ENCODE measurements at places on chromosomes 1 and 21. TPM values are rescaled to one million over a fixed set of nuclear protein-coding genes. Genes with fewer than 3 reads are reported as not detected.

DNA sequence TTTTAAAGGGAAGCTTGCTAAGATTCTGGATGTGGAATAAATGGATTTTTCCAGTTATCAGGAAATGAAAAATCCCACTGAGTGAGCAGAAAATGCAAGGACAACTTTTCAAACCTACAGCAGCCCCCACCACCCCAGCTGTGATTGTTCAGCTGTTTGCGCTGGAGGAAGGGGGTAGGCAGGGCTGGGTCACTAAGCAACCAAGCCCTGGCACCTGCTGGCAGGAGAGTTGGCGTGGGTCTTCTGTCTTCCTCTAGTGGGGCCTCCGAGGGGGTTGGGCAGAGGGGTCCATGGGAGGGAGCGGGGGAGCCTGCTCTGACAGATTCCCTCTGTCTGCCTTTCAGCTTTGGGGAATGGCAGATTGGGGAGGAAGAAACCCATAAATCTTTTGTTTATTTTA lies 45.3 kb downstream of the EIF2D start:
- H3K36me3 ChIP-seq = peaks cover 88% of the 10 kb centered on the region
- peak overlapping the region; percentile 98 for H3K4me3 ChIP-seq
- DNase-seq = no peak
- H3K4me1 ChIP-seq = peaks cover 96% of the 10 kb centered on the region

DNA sequence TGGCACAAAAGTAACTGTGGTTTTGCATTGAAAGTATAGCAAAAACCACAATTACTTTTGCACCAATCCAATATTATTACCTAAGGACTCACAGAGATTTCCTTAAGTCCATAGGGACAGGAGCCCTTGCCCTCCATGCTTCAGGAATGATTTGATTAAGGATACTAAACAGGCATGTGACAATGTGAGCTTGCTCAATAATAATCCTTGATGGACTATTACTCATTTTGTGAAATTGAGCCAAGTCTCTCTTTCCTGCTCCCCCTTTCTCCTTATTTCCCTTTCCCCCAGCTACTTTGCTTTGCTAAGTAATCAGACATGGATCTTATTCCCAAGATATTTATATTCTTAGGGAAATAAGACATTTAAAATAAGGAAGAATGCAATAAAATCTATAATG lies 21.6 kb upstream of the RGL1 start:
- H3K36me3 ChIP-seq = no peaks in the 10 kb centered on the region
- H3K27me3 ChIP-seq = no peaks in the 10 kb centered on the region
- no peaks in the 10 kb centered on the region for H3K4me1 ChIP-seq
- no peak overlapping the region for H3K27ac ChIP-seq

DNA sequence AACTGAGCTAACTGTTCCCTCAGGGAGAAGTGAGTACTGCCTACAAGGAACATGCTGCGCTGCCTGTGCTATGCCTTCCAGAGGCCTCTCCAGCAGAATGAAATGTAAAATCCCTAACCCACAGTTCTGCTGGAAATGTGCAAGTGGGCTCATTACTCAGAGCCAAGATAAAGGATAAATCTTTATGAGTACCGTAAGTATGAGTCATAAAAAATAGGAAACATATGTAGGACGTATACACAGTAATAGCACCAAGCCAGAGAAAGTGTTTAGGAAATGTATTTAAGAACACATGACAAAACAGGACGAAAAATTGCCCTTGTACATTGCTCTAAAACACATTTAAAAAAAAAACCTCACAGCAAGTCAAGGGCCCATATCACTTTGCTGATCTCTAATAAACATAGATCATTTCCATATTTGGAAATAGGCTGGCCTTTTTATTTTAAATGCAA lies 104.6 kb downstream of the TGFBR3 start:
- no peak overlapping the region for H3K4me3 ChIP-seq
- H3K36me3 ChIP-seq = peaks cover 15% of the 10 kb centered on the region
- peaks cover 3% of the 10 kb centered on the region for H3K27me3 ChIP-seq
- H3K27ac ChIP-seq = no peak overlapping the region
- DNase-seq = no peak

GRCh38 chr1:184513966-184514365 lies 127.1 kb downstream of the C1orf21 start:
- no peak overlapping the region for H3K27ac ChIP-seq
- DNase-seq = no peak
- peaks cover 7% of the 10 kb centered on the region for H3K27me3 ChIP-seq
- H3K4me3 ChIP-seq = no peak overlapping the region
- no peaks in the 10 kb centered on the region for H3K4me1 ChIP-seq

GRCh38 chr1:182484067-182484466 lies 34.1 kb downstream of the RGSL1 start:
- H3K36me3 ChIP-seq = no peaks in the 10 kb centered on the region
- peaks cover 5% of the 10 kb centered on the region for H3K27me3 ChIP-seq
- no peak overlapping the region for H3K27ac ChIP-seq
- H3K4me3 ChIP-seq = no peak overlapping the region
- no peak for DNase-seq
- H3K4me1 ChIP-seq = no peaks in the 10 kb centered on the region

DNA sequence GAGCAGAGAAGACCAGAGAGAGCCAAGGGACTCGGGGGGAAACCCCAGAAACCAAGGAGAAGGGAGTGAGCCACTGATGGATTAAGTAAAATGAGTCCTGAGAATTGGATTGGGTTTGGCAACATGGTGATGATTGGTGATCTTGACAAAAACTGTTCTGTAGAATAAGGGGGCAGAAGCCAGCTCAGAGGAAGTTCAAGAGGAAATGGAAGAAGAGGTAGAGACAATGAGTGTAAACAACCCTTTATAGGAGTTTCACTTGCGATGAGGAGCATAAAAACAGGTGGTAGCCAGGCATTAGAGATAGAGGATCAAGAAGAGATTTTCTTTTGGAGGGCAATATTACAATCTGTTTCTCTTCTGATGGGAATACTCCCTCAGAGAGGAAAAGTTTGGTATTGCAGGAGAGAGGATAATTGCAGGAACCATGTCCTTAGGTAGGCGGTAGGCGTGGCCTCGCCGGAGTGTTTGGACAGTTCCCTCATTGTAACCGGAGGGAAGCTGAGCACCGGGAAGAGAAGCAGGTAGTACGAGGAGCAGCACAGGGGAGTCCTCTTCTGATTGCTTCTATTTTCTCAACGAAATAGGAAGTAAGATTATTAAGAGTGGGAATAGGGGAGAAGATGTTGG lies 68.4 kb upstream of the TENT5C start:
- no peak overlapping the region for H3K4me3 ChIP-seq
- no peaks in the 10 kb centered on the region for H3K36me3 ChIP-seq
- no peak overlapping the region for H3K27ac ChIP-seq
- DNase-seq = peak; percentile 62
- H3K27me3 ChIP-seq = no peaks in the 10 kb centered on the region

- H3K4me3 ChIP-seq = no peak overlapping the region
- no peaks in the 10 kb centered on the region for H3K27me3 ChIP-seq
- H3K27ac ChIP-seq = no peak overlapping the region
- no peaks in the 10 kb centered on the region for H3K36me3 ChIP-seq
- DNase-seq = no peak
- H3K4me1 ChIP-seq = no peaks in the 10 kb centered on the region
These were observed 18.8 kb downstream of the RGS13 start for GRCh38 chr1:192654591-192655251.

SPRR2E gene
- total RNA-seq = not detected

NR1I3 gene
- not detected for total RNA-seq

PM20D1 gene
- 0.71 TPM for total RNA-seq

RIPK4 gene
- total RNA-seq = not detected

OR2L5 gene
- total RNA-seq = not detected
